ENCODE measurements at places on chromosomes 12 and 14.

DNA sequence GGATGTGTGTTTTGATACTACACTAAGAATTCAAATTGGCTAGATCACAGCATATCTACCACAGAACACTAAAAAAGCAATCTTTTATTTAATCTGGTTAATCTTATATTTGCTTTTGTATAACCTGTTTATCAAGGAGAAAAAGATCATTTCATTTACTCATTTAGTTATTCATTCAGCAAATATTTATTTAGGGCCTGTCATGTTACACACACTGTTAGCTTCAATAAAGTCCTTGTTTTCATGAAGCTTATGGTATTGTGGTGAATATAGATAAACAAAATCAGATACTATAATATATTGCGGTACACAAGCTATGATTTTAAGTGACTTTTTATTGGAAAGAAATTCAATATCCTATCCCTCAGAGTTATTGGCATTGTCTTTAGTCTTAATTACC lies 350.8 kb downstream of the LRFN5 start:
- no peak for DNase-seq

- DNase-seq = no peak
Measured at GRCh38 chr12:52061470-52062166, 8.2 kb upstream of the ATG101 start.

DNA sequence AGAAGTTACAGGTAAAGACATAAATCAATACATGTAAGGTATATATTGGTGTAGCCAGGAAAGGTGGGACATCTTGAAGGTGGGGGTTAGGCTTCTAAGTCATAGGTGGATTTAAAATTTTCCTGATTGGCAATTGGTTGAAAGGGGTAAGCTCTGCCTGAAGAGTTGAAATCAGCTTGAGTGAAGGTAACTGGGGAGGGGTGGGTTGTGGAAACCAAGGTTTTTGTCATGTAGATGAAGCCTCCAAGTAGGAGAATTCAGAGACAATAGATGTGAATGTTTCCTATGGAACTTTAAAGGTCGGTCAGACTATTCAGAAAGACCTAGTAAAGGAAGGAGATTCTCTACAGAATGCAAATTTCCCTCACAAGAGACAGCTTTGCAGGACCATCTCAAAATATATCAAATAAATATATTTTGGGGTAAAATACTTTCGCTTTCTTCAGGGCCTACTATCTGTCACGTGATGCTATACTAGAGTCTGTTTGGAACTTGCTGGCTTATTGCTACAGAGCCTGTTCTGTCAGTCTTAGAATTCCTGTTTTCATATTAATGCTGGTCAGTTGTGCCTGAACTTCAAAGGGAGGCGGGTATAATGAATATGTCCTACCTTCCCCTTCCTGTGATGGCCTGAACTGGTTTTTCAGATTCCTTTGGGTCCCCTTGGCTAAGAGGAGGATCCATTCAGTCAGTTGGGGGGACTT lies 20.6 kb upstream of the SPATA7 start:
- DNase-seq = peak; percentile 49

DNA sequence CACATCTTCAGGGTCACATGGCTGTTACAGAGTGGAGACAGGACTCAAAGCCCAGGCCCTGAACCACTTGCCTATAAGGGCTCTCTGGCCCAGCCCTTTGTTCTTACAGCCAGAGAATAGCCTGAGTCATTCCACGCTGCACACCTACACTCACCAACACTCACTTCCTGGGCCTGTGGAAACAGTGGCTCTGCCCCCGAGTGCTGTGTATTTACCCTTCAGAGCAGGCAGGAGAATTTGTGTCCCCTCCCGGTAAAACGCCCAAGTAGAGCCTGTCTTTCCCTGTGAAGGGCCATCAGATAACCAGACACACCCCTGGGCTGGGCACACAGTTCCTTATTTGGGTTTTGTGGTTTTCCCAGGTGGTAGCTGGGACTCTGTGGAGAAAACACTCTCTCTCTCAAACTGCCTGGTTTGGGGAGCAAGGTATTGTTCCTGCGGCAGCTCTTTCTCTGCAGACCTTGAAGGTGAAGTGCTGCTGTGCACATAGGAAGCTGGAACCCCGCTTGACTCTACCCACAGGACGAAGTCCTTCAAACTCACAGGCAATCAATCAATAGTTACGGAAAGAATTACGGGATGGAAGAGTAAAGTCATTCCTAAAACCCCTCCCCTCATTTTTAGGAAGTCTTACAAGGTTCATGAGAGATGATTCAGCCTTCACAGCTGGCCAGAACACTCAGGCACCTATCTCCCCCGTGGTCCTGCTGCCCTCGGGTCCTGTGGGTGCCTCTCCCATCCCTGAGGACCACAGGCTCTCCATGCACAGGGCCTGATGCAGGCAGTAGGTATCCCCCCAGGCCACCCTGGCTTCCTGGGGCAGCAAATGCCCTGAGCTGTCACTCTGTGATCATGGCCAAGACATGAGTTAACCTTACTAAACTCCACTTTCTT lies 20.3 kb downstream of the FIGNL2 start:
- no peak for DNase-seq

DNA sequence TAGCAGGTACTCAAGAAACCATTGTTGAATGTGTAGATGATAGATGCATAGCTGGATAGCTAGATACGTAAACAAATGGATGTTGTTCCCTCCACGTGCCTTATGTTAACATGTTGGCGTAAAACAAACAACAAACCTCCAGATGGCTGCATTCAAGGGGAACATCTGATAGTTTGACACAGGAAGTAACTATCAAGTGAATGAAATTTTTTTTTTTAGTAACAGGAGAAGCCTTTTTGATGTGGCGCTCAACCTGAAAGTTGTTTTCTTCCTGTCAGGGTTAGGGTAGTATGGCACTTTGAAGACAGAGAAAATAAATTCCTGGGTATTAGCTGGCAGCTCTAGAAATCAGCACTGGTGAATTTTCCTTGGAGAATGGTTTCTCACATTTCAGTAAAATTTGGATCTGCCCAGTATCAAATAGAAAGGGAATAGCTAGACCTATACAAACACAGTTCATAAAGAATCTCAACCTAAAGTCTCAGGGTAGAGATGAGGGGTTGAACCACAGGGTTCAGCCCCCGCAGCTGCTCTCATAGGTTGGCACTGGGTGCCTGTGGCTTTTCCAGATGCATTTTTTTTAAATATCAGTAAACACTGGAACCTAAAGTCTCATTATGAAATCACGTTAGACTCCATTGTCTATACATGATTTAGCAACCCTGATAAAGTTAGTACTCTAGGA lies 18.8 kb upstream of the RAP1B start:
- DNase-seq = no peak

DNA sequence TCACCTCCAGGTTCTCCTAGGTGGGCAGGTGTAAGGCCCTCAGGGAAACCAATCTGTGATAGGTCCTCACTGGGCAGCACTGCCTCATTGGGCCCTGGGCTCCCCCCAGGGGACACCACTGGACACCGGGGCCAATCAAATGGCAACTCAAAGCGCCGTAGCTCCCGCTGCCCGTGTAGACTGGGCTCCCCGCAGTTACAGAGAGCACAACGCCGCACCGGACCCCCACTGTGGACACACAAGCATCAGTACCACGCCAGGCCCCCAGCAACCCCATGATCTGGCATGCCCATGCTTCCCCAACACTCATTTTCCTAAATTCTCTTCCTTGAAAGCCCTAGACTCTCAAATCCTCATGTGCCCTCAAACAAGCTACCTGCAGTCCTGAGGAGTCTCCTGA lies 6.1 kb downstream of the KMT2D start:
- no peak for DNase-seq

DNA sequence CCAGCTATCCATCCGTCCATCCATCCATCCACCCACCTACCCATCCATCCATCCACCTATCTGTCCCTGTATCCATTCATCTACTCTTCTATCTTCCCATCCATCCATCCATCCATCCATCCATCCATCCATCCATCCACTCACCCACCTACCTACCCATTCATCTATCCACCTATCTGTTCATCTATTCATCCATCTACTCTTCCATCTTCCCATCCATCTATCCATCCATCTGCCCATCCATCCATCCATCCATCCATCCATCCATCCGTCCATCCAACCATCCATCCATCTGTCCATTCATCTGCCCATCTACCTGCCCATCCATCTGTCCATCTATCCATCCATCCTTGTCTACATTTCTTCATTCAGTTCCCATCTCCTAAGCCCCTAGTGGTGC lies 17.8 kb upstream of the HHIPL1 start:
- DNase-seq = no peak

- DNase-seq = no peak
Measured at GRCh38 chr12:78680596-78680995, 184.0 kb upstream of the SYT1 start.

- DNase-seq = peak; percentile 94
Measured at GRCh38 chr12:105084251-105085250, at the start of gene ALDH1L2. Gene ALDH1L2 (minus strand): TSS chr12:105084458. CDS start chr12:105084436, 22 bp downstream.

Measured in iPS-NIHi11 (cell line).